ENCODE measurements at places on chromosomes 3 and 15.

- no peaks in the 10 kb centered on the region for H3K27me3 ChIP-seq
- H3K4me3 ChIP-seq = no peak overlapping the region
- H3K36me3 ChIP-seq = no peaks in the 10 kb centered on the region
- no peaks in the 10 kb centered on the region for H3K4me1 ChIP-seq
Measured at GRCh38 chr3:41346698-41347270, 147.5 kb downstream of the CTNNB1 start.

DNA sequence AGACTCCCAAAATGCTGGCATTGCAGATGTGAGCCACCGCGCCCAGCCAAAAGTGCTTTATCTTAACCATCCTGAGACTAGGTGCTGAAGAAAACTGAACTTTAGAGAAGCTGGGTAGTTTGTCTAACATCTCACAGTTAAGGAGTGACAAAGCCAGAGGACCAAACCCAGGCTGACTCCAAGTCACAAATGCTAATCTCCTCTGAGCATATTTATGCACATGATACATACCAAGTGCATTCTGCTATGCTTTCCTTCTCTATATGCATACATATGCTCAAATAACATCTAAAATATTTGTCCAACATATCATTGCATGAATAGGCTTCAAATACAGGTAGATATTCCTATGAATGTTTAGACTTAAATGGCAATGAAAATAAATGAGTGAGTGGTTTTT lies 256.9 kb downstream of the CTNNB1 start:
- no peaks in the 10 kb centered on the region for H3K27me3 ChIP-seq
- no peak overlapping the region for H3K4me3 ChIP-seq
- no peak overlapping the region for H3K27ac ChIP-seq
- DNase-seq = no peak
- H3K4me1 ChIP-seq = no peaks in the 10 kb centered on the region
- no peaks in the 10 kb centered on the region for H3K36me3 ChIP-seq

- H3K4me1 ChIP-seq = peaks cover 9% of the 10 kb centered on the region
- no peak overlapping the region for H3K27ac ChIP-seq
- no peaks in the 10 kb centered on the region for H3K27me3 ChIP-seq
Measured at GRCh38 chr15:41891226-41891625, 2.6 kb downstream of the SPTBN5 start.

- H3K36me3 ChIP-seq = no peaks in the 10 kb centered on the region
- no peak for DNase-seq
- no peaks in the 10 kb centered on the region for H3K27me3 ChIP-seq
- H3K4me3 ChIP-seq = no peak overlapping the region
- H3K27ac ChIP-seq = no peak overlapping the region
Measured at GRCh38 chr15:83747050-83747717, 93.3 kb downstream of the ADAMTSL3 start.

GRCh38 chr3:5754602-5755001 lies 567.1 kb downstream of the EDEM1 start:
- DNase-seq = no peak
- no peaks in the 10 kb centered on the region for H3K27me3 ChIP-seq
- no peak overlapping the region for H3K4me3 ChIP-seq
- no peak overlapping the region for H3K27ac ChIP-seq
- no peaks in the 10 kb centered on the region for H3K36me3 ChIP-seq

DNA sequence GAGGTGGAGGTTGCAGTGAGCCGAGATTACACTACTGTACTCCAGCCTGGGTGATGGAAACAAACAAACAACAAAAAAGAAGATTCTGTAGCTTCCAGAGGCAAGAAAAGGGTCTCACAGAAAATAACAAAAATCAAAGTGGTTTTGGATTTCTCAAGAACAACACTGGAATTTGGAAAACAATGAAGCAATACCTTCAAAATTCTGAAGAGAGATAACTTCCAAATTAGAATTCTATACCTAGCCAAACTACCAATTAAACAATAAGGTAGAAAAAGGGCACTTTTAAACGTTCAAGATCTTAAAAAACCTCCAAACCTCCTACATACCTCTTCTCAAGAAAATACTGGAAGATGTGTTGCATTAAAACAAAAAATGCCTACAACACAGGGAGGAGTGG lies 4.9 kb upstream of the CDCP1 start:
- no peak for DNase-seq
- no peaks in the 10 kb centered on the region for H3K36me3 ChIP-seq
- H3K4me1 ChIP-seq = no peaks in the 10 kb centered on the region
- no peaks in the 10 kb centered on the region for H3K27me3 ChIP-seq

- H3K4me3 ChIP-seq = no peak overlapping the region
- DNase-seq = no peak
- H3K27ac ChIP-seq = no peak overlapping the region
- no peaks in the 10 kb centered on the region for H3K27me3 ChIP-seq
- H3K36me3 ChIP-seq = no peaks in the 10 kb centered on the region
Measured at GRCh38 chr15:68814596-68814995, 6.1 kb downstream of the ANP32A start.

- H3K4me3 ChIP-seq = no peak overlapping the region
- H3K36me3 ChIP-seq = peaks cover 7% of the 10 kb centered on the region
- H3K27me3 ChIP-seq = no peaks in the 10 kb centered on the region
- no peak for DNase-seq
- no peak overlapping the region for H3K27ac ChIP-seq
- H3K4me1 ChIP-seq = no peaks in the 10 kb centered on the region
Measured at GRCh38 chr15:48437178-48437577, 105.9 kb downstream of the DUT start.

- no peaks in the 10 kb centered on the region for H3K27me3 ChIP-seq
- peak overlapping the region; percentile 2 for H3K27ac ChIP-seq
- DNase-seq = no peak
- H3K4me1 ChIP-seq = peaks cover 7% of the 10 kb centered on the region
- H3K36me3 ChIP-seq = no peaks in the 10 kb centered on the region
Measured at GRCh38 chr3:15796331-15796730, 1.4 kb downstream of the ANKRD28 start.

DNA sequence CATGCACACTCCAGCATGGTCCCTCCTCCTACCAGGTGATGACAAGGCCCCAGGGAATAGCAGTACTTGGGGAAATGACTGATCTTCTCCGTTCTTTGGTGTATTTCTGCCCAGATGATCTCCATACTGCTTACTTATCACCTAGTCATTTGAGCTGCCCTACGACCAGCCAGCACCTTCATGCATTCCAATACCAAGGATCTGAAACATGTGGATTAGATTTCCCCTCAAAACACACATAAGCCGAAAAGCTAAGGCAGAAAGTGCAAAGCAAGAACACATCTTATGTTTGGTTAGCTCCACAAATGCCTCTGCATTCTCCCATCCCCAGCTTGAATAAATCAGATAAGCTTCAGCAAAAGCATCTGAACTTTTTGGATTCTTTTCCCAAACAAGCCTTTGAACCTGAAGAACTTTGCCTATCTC lies 64.8 kb upstream of the BCL6 start:
- DNase-seq = no peak
- H3K27ac ChIP-seq = no peak overlapping the region
- no peaks in the 10 kb centered on the region for H3K4me1 ChIP-seq
- H3K36me3 ChIP-seq = no peaks in the 10 kb centered on the region
- H3K27me3 ChIP-seq = no peaks in the 10 kb centered on the region

GRCh38 chr3:60169755-60170154 lies 1081.5 kb downstream of the FHIT start:
- H3K4me1 ChIP-seq = no peaks in the 10 kb centered on the region
- H3K36me3 ChIP-seq = no peaks in the 10 kb centered on the region
- DNase-seq = no peak
- H3K27me3 ChIP-seq = no peaks in the 10 kb centered on the region
- H3K4me3 ChIP-seq = no peak overlapping the region

- no peak overlapping the region for H3K27ac ChIP-seq
- no peak for DNase-seq
- H3K4me3 ChIP-seq = no peak overlapping the region
- H3K4me1 ChIP-seq = no peaks in the 10 kb centered on the region
Measured at GRCh38 chr3:61239871-61240270, 11.4 kb downstream of the FHIT start.

DNA sequence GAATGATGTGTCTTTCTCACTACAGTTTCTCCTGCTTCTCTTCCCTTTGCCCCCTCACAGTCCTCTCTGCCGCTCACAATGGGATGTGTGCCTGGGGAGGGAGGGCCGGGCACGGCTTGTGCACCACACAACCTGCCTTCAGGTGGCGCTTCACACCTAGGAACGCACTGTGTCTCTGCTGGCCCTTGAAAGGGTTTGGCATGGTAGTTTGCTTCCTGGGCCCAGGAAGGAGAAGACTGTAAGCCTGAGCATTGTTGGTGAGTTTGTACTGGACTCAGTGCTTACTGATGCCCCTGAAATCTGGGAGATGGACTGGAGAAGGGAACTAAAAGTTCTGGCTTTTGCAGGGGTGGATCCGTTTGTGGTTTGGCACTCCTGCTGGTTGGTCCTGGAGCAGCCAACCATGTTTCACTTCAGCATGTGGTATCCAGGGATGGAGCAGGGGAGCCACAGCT lies 9.2 kb downstream of the ALPK3 start:
- no peaks in the 10 kb centered on the region for H3K36me3 ChIP-seq
- no peak overlapping the region for H3K4me3 ChIP-seq
- H3K4me1 ChIP-seq = no peaks in the 10 kb centered on the region
- peak; percentile 56 for DNase-seq
- H3K27ac ChIP-seq = no peak overlapping the region
- no peaks in the 10 kb centered on the region for H3K27me3 ChIP-seq

- no peaks in the 10 kb centered on the region for H3K27me3 ChIP-seq
- no peaks in the 10 kb centered on the region for H3K36me3 ChIP-seq
- peak; percentile 86 for DNase-seq
- H3K4me1 ChIP-seq = no peaks in the 10 kb centered on the region
- no peak overlapping the region for H3K4me3 ChIP-seq
- peak overlapping the region; percentile 67 for H3K27ac ChIP-seq
Measured at GRCh38 chr3:169945313-169945712, 21.3 kb upstream of the SEC62 start.

DNA sequence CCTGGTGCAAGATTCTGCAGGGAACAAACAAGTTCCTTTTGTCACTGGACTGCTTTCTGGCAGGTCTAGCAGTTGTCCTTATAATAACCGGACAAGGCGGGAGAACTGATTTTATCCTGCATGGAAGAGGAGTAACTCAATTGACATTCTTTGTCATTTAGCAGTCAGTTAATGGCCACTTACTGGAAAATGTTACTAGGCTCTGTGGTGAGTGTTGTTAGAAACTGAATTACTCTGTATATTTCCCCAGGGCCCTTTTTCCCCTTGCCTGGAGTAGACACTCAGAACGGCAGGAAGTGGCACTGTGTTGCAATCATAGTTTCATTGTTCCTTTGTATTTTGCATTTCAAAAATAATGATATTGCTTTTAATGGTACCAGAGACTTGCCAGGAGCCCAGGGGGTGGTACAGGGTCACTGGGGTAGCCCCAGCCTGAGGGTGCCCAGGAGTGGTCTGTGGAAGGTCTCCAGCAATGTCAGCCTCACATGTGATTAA lies 318.6 kb upstream of the LRRFIP2 start:
- no peaks in the 10 kb centered on the region for H3K4me1 ChIP-seq
- H3K27me3 ChIP-seq = no peaks in the 10 kb centered on the region
- no peak for DNase-seq
- H3K27ac ChIP-seq = no peak overlapping the region

GRCh38 chr3:98885851-98886250 lies 15.6 kb downstream of the DCBLD2 start:
- H3K4me1 ChIP-seq = no peaks in the 10 kb centered on the region
- H3K27me3 ChIP-seq = no peaks in the 10 kb centered on the region
- H3K4me3 ChIP-seq = no peak overlapping the region
- H3K36me3 ChIP-seq = no peaks in the 10 kb centered on the region
- H3K27ac ChIP-seq = no peak overlapping the region
- DNase-seq = no peak

GRCh38 chr3:53789459-53789858 lies 56.8 kb downstream of the CHDH start:
- DNase-seq = no peak
- no peak overlapping the region for H3K27ac ChIP-seq
- no peak overlapping the region for H3K4me3 ChIP-seq
- no peaks in the 10 kb centered on the region for H3K27me3 ChIP-seq
- no peaks in the 10 kb centered on the region for H3K4me1 ChIP-seq

GRCh38 chr15:100330221-100330620 lies 11.6 kb downstream of the ADAMTS17 start:
- H3K4me3 ChIP-seq = no peak overlapping the region
- no peaks in the 10 kb centered on the region for H3K27me3 ChIP-seq
- no peaks in the 10 kb centered on the region for H3K36me3 ChIP-seq
- H3K4me1 ChIP-seq = no peaks in the 10 kb centered on the region

- DNase-seq = no peak
- no peak overlapping the region for H3K27ac ChIP-seq
- no peaks in the 10 kb centered on the region for H3K27me3 ChIP-seq
- H3K36me3 ChIP-seq = no peaks in the 10 kb centered on the region
- peaks cover 27% of the 10 kb centered on the region for H3K4me1 ChIP-seq
Measured at GRCh38 chr3:8441969-8442559, 59.6 kb upstream of the LMCD1 start.

- peak overlapping the region; percentile 25 for H3K27ac ChIP-seq
- H3K4me1 ChIP-seq = no peaks in the 10 kb centered on the region
- H3K27me3 ChIP-seq = no peaks in the 10 kb centered on the region
- DNase-seq = no peak
- no peaks in the 10 kb centered on the region for H3K36me3 ChIP-seq
Measured at GRCh38 chr3:14793126-14793857, 25.5 kb upstream of the FGD5 start.

All from Peyer's patch (tissue), 4 donors.